CD4-positive, alpha-beta T cell (primary cell): ENCODE measurements at places on chromosomes 11 and 22. TPM values are rescaled to one million over a fixed set of nuclear protein-coding genes. Genes with fewer than 3 reads are reported as not detected.

Gene BCO2
- total RNA-seq = 1.1 TPM

Gene NNMT
- not detected for total RNA-seq

Gene DCPS
- 6.2 TPM for total RNA-seq

Gene OR4D5
- not detected for total RNA-seq

Gene SPDYC
- not detected for total RNA-seq

Gene CCDC134
- 14.1 TPM for total RNA-seq

Gene MAML2
- total RNA-seq = 59.8 TPM

Gene TRPC6
- total RNA-seq = not detected

Gene OR5P2
- not detected for total RNA-seq

DNA sequence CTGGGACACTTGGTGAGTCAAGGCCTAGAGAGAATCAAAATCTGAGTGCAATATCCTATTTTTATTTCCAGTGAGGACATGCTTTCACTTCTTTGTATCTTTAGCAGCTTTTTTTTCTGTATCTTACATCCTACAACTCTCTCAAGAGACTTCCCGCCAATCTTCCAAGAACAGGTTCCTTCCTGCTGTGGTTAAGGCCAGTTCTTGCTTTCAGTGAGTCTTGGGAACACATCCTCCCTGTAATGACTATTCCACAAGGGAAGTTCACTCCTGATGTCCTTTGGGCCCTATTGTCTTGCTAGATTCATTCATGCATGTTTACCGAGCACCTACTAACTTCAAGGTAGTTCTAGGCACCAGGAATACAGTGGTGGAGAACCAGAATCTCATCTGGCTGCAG lies 3.8 kb upstream of the MMP12 start:
- DNase-seq = no peak
- no peak overlapping the region for H3K4me3 ChIP-seq

GRCh38 chr11:19656140-19656541 lies 56.5 kb upstream of the NAV2 start:
- no peak overlapping the region for H3K27ac ChIP-seq
- H3K4me3 ChIP-seq = no peak overlapping the region
- H3K36me3 ChIP-seq = no peaks in the 10 kb centered on the region
- H3K27me3 ChIP-seq = no peaks in the 10 kb centered on the region

DNA sequence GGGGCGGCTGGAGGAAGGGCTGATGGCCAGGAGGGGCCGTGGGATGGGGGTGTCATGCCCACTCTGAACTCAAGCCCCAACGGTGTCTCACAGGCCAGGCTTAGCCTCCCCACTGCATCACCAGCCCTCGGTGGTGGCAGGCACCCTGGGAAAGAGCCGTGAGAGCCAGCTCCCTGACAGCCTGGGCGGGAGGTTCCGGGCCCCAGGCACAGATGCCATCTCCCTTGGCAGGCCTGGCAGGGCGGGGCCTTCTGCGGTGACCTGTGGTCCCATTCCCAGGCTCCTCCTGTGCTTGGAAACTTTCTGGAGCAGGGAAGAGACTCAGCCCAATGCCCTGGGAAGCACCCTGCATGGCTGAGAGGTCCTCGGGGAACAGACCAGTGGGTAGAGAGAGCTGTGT lies 4.8 kb downstream of the PHLDA2 start:
- peaks cover 14% of the 10 kb centered on the region for H3K27me3 ChIP-seq
- no peak overlapping the region for H3K4me3 ChIP-seq
- DNase-seq = no peak
- no peaks in the 10 kb centered on the region for H3K36me3 ChIP-seq
- peaks cover 17% of the 10 kb centered on the region for H3K4me1 ChIP-seq

- H3K4me1 ChIP-seq = no peaks in the 10 kb centered on the region
- H3K4me3 ChIP-seq = no peak overlapping the region
- no peak overlapping the region for H3K27ac ChIP-seq
- no peaks in the 10 kb centered on the region for H3K36me3 ChIP-seq
These were observed 738.4 kb upstream of the RAG2 start for GRCh38 chr11:37336401-37336800.

GRCh38 chr11:61602775-61603569 lies 22.1 kb upstream of the SYT7 start:
- H3K27ac ChIP-seq = no peak overlapping the region
- no peaks in the 10 kb centered on the region for H3K27me3 ChIP-seq
- no peak overlapping the region for H3K4me3 ChIP-seq
- H3K4me1 ChIP-seq = no peaks in the 10 kb centered on the region
- no peak for DNase-seq

DNA sequence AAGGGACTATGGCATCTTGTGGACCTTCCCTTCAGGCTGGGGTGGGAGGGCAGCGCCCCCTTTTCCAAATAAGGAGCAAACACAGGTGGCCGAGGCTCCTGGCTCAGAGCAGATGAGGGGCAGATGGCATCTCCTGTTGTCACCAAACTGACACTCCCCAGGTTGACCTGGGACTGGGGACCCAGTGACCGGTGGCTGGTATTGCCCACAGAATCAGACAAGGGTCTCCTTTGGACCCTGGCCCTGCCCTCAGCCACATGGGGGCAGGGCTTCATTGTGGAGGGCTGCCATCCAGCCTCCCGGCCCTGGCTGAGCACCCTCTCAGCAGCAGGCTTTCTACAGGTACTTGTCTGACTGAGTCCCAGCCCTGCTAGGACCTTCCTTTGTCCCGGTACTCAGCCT lies 842 bp upstream of the SIGIRR start:
- DNase-seq = no peak
- H3K27ac ChIP-seq = peak overlapping the region; percentile 75
- H3K27me3 ChIP-seq = no peaks in the 10 kb centered on the region

DNA sequence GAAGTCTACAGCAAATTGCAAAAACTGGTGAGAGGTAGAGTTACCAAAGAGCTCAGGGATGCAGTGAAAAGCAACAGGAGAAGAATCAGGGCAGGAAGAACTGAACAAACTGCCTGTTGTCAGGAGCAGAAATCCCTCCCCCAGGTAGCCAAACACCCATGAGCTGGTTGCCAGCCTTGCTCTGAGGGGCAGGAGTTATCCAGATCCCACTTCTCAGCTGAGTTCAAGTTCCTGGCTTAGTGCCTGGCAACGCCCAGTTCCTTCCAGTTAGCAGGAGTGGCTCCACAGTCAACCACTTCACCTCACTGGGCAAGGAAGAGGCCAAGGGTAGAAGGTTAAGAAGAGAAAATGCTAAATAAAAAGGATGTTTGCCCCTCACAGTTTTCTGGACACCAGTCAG lies 1.9 kb upstream of the MPZL2 start:
- no peak overlapping the region for H3K4me3 ChIP-seq
- no peaks in the 10 kb centered on the region for H3K27me3 ChIP-seq
- H3K36me3 ChIP-seq = no peaks in the 10 kb centered on the region
- peaks cover 17% of the 10 kb centered on the region for H3K4me1 ChIP-seq
- no peak for DNase-seq
- H3K27ac ChIP-seq = no peak overlapping the region

GRCh38 chr22:24355574-24355973 lies 71.8 kb upstream of the ADORA2A start:
- DNase-seq = no peak
- H3K27ac ChIP-seq = no peak overlapping the region
- no peaks in the 10 kb centered on the region for H3K4me1 ChIP-seq
- no peak overlapping the region for H3K4me3 ChIP-seq
- no peaks in the 10 kb centered on the region for H3K27me3 ChIP-seq

GRCh38 chr11:67732045-67732787 lies 57.8 kb upstream of the ALDH3B2 start:
- H3K36me3 ChIP-seq = no peaks in the 10 kb centered on the region
- peak; percentile 27 for DNase-seq
- no peak overlapping the region for H3K27ac ChIP-seq
- peaks cover 11% of the 10 kb centered on the region for H3K27me3 ChIP-seq

GRCh38 chr22:22201185-22201929 lies 43.2 kb upstream of the VPREB1 start:
- peak; percentile 58 for DNase-seq
- H3K4me1 ChIP-seq = peaks cover 6% of the 10 kb centered on the region
- no peak overlapping the region for H3K4me3 ChIP-seq
- H3K36me3 ChIP-seq = no peaks in the 10 kb centered on the region
